Activated CD4-positive, alpha-beta T cell treated with anti-CD3 and anti-CD28 coated beads, Interleukin-10, Interleukin-2, amounts not matched to agents 100 ng/mL and 50 ng/mL, durations not matched to agents 16 hours and 8 hours (primary cell): ENCODE measurements at places on chromosomes 2 and 18.

- no peak for DNase-seq
Measured at GRCh38 chr2:67414867-67415266, 17.7 kb downstream of the ETAA1 start.

DNA sequence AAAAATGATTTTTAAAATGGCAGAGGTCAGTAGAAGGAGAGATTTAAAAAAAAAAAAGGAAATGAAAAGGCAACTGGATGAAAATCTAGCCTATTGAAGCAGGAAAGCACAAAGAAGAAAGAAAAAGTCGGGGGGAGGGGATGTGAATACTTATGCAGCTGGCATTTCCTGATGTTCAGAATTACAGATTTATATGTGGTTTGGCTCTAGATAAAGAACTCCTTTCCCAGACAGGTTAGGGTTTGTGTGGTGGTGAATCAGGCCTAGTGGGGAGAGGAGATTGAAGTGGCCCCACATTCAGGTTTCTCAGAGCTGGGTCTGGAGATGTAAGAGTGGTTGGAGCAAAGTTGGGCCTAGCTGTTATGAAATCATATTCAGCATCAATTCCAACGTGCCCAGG is 394.4 kb downstream of the FIGN start:
- no peak for DNase-seq

DNA sequence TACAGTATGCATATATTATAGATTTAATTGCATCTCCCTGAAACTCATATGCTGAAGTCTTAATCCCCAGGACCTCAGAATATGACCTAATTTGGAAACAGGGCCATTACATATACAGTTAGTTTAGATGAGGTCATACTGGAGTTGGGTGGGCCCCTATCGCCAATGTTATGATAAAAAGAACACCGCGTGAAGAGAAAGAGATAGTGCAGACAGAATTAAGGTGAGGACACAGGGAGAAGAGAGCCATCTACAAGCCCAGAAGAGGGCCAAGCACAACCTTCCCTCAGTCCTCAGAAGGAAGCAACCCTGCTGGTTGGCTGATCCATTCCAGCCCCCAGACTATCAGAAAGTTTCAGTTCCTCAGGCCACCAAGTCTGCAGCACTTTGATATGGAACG is 311.9 kb upstream of the RAB6C start:
- DNase-seq: no peak

- DNase-seq: no peak
Measured at GRCh38 chr18:63297687-63298399, 21.7 kb downstream of the BCL2 start.

GRCh38 chr18:72542984-72543356 is 1.2 kb downstream of the CBLN2 start:
- DNase-seq: no peak

DNA sequence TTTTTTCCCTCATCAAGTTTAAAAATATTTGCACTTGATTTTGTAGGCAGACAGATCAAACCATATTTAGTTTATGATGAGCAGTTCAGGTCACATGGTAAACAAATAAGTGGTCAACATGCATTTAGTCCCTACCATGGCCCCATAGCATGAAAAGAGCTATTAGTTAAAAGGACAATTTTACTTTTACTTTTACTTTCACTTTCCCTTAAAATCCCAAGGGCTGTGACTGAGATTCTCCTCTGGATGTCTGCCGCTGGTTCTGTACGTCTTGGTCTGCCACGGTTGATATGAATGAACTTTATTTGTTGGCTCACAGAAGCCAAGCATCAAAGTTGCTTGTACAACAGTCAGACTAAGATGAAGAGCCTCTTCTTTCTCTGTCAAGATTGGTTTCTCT is 626.2 kb upstream of the CDH7 start:
- DNase-seq: no peak

DNA sequence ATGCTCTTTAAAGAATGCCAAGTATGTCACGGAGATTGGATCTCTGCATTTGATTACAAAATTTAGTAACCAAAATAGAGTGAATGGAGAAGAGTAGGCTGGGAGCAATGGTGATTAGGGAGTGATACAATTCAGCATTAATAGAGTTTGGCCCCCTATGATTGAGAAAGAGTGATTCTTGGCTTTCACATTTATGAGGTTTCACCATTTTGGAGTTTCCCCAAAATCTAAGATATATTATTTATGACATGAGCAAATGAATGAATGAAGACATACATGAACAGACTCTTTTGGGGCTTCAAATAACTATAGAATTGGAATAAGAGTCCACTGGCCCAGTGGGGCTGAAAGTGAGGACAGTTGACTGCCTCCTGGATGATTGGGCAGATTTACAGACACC is 255.2 kb downstream of the LPIN1 start:
- no peak for DNase-seq

- no peak for DNase-seq
Measured at GRCh38 chr2:69605284-69605683, 38.3 kb downstream of the AAK1 start.

DNA sequence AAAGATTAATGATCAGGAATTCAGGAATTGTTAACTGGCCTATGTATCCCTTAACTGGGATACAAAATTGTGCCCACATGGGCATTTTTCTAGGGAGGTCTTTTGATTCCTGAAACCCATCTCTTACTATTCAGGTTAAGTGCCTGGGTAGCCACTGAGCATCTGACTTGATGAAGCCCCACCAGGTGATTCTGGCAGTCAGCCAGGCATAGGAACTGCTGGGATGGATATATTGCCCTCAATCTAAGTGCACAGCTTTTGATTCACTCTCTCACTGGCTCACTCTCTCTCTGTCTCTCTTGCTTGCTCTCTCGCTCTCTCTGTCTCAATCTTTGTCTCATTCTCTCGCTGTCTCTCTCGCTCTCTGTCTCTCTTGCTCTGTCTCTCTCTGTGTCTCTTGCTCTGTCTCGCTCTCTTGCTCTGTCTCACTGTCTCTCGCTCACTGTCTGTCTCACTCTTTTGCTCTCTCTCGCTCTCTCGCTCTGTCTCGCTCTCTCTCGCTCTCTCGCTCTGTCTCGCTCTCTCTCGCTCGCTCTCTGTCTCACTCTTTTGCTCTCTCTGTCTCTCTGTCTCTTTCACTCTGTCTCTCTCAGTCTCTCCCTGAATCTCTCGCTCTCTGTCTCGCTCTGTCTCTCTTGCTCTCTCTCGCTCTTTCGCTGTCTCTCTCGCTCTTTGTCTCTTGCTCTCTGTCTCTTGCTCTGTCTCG is 22.3 kb downstream of the INPP1 start:
- DNase-seq: no peak

DNA sequence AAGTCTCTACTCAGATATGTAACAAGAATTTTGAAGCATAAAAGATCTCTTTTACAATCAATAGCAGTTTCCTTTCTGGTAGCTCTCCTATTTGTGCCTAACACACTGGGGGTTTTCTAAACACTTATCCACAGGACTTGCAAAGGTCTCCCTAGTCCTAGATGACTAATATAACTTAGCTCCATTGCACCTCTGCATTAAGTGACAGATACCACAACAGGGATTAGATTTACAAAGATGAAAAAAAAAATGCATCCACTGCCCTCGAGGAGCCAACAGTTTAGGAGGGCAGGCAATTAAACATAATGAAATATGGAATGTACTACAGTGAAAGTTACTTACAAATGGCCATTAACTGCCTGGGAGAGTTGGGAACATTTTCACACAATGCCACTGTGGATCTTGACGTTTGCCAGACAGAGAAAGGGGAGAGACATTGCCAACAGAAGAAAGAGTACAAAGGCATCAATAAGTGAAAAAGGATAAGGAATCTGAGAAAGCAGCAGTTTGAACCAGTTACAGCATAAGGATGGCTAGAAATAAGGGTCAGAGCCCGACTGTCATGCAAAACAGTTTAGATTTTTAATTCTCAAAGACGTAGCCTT is 14.3 kb downstream of the PPP3R1 start:
- no peak for DNase-seq

GRCh38 chr2:186946896-186947467 is 98.0 kb upstream of the ZSWIM2 start:
- DNase-seq: no peak

DNA sequence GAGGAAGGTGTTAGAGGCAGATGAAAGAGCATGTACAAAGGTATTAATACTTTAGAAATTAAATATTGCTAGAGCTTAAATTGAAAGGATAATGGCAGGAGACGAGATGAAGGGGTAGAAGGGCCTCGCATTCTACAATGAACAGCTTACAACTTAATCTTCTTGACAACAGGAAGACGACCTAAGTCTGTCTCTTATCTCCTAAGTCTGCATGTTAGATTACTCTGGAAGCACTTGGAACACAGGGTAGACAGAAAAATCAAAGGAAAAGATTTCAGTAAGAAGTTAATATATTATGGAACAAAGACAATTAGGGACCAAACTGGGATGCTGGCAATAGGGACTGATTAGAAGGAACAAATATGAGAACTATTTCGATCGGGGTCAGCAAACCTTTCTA is 34.9 kb downstream of the SMC6 start:
- no peak for DNase-seq

- no peak for DNase-seq
Measured at GRCh38 chr2:229287823-229288222, 16.7 kb upstream of the PID1 start.

- no peak for DNase-seq
Measured at GRCh38 chr2:17124575-17125318, 393.5 kb downstream of the RAD51AP2 start.

DNA sequence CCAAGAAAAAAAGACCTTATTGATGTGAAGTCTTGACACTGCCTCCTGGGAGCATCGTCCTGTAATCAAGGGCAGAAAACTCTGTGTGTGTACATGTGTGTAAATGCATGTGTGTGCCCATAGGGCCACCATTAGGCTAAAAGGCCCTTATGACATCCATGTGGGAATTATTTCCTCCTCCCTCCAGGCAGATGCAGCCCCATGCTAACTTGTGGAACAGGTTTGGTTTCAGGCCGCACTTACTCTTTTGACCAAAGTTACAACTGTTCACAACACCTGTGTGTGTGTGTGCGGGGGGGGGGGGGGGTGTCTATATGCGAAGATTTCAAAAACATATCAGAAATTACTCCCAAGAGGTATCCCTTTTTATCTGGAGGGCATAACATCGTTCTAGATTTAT is 87.4 kb upstream of the SLC14A2 start:
- DNase-seq: no peak
